Activated T-cell treated with anti-CD3 and anti-CD28 coated beads for 4 hours (primary cell): ENCODE measurements at places on chromosomes 6 and 20.

DNA sequence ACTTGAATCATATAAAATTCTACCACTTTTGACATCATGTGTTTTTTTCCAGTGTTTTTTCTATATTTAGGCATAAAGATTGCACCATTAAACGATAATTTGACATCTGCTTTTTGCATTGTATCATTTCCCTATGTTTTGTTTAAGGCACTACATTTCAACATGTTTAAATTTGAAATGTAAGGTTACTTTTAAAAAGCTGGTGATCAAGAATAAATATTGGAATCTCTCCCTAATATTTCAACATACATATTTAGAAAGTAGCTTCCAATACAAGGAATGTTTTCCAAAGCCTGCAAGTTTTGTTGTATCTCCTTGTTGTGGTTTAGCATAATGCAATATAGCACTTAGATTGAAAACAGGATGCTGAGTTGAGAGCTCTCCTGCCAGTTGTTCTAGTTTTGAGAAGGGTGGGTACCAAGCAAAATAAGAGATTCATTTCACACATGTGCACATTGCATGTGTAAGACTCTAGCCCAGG lies 76.5 kb downstream of the SYNJ2 start:
- no peak for DNase-seq

- no peak for DNase-seq
Measured at GRCh38 chr6:87590990-87591389, 1.1 kb downstream of the ORC3 start.

- DNase-seq = no peak
Measured at GRCh38 chr6:20038410-20039204, 173.7 kb downstream of the MBOAT1 start.

- DNase-seq = no peak
Measured at GRCh38 chr6:131173680-131174079, 38.4 kb downstream of the AKAP7 start.

- DNase-seq = no peak
Measured at GRCh38 chr20:1033751-1034414, 31.8 kb upstream of the RSPO4 start.

DNA sequence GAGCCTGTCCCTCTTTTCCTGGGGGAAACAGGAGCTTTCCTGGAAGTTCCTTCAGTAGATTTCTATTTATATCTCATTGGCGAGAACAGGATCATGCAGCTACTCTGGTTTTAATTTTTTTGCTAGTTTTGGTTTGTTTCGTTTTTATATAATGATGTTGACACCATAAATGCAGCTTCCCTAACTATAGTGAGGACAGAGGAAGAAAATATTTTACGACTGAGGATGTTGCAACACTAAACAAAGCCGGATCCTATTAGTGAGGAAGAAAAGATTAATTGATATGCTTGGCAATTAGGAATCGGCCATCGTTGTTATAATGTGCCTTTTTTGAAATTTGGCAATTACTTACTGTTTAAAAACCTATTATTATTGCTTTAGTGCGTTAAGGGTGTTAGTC lies 16.6 kb downstream of the KDM1B start:
- DNase-seq = no peak

- DNase-seq = no peak
Measured at GRCh38 chr6:15160812-15161211, 85.1 kb upstream of the JARID2 start.

DNA sequence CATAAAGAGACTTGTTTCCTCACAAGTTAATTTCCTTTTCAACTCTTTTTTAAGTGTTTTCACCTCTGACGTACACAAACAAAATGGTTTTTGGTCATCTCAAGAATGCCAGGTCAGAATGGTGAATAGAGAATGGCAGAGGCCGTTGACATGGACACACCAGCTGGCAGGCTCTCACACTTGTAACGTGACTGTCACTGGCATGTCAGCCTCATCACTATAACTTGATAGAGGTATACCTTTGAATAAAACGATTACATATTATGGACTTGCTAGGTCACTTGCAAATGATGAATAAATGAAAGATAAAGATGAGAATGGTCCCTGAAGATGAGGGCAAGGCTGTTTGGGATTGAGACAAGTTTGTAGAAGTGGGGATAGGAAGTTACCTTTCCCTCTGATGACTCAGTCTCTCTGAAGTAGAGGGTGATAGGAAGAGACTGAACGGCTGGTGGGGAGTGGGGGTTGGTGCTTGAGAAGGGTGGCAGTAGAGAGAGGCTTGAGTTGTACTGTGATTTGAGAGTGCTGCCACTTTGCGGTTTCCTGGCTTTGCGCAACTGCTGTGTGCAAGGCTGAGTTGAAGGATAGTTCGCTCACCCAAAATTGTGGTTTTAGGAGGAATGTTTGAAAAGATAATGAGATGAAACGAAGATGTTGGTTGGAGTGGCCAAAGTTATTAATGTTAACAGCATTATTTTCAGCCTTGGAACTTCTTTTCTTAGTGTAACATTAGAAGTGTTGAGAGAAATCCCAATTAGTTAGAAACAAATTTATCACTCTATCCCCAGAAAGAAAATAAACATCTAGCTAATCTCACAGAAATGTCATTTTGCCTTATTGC lies 30.3 kb downstream of the TBPL1 start:
- DNase-seq = peak; percentile 37

- no peak for DNase-seq
Measured at GRCh38 chr6:147423111-147423510, 85.4 kb upstream of the SAMD5 start.

- no peak for DNase-seq
Measured at GRCh38 chr6:70586114-70586513, 19.4 kb downstream of the SDHAF4 start.

DNA sequence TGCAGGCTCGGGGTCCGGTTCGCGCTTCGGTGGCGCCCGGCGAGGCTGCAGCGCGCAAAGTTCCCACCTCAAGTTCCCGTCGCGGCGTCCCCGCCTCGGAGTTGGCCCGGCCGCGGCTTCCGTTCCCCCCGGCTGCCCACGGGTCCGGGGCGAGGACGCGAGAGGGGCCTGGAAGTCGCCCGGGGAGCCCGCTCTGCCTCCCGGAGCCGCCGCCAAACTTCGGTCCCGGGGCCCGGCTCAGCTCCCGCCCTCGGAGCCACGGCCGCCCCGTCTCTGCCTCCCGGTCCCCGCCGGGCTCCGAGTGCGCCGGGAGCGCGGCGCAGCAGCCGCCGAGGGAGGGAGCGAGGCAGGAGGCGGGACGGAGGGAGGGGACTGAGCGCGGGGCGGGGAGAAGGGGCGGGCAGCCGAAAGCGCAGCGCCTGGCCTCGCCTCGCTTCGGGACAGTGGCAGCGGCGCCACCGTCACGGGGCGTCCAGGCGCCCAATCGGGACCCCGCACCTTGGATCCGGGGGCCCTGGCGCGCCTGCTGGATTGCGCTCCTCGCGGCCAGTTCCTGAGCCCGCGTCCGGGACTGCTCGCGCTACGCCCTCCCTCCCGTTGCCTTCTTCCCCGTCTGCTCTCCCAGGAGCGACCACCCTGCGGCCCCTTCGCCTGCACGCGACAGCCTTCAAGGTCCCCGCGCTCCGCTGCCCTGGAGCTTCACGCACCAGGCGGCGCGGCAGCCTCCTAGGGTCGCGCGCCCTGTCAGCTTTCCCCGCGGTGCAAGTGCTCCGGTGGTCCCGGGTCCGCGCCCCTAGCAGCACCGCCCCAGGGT lies at the start of gene KCNG1:
TSS of gene KCNG1 (minus strand) at position 305 of the 814 bp plus-strand sequence. CDS start 12,769 bp downstream, outside the sequence.
- peak; percentile 14 for DNase-seq

GRCh38 chr6:63904650-63905248 lies 269.1 kb downstream of the PHF3 start:
- DNase-seq = no peak

GRCh38 chr20:59006167-59006863 lies 739 bp downstream of the CTSZ start:
- no peak for DNase-seq

- no peak for DNase-seq
Measured at GRCh38 chr6:10412461-10413261, 2.2 kb downstream of the TFAP2A start.

GRCh38 chr20:7841291-7841970 lies 98.8 kb downstream of the HAO1 start:
- no peak for DNase-seq

DNA sequence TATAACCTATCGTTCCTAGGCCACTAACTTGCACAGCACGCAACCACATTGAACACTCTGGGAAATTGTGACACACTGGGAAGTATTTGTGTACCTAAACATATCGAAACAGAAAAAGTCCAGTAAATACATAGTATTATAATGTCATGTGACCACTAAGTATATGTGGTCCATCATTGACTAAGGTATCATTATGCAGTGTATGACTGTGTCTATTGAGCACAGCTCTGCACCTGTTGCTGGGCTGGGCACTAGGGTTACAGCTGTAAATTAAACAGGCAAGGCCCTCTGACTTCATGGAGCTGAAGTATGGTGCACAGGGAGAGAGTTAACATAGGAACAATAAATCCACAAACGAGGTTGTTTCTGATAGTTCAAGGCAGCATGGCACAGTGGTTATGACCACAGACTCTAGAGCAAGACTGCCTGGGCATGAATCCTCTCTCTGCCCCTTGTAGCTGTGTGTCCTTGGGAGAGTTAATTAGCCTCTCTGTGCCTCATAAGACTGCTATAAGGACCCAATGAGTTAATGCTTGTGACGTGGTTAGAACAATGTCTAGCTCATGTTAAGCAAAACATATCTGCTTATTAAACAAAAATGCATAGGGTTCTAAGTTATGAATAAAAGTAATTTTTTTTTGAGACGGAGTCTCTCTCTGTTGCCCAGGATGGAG lies 10.6 kb downstream of the BCAS1 start:
- no peak for DNase-seq

GRCh38 chr20:36493801-36494114 lies 47.6 kb upstream of the MYL9 start:
- no peak for DNase-seq

GRCh38 chr6:148427333-148427732 lies 84.7 kb downstream of the SASH1 start:
- no peak for DNase-seq

- DNase-seq = no peak
Measured at GRCh38 chr20:38827770-38828281, 22.3 kb downstream of the PPP1R16B start.

GRCh38 chr6:32087574-32088486 lies 21.3 kb downstream of the TNXB start:
- peak; percentile 60 for DNase-seq

GRCh38 chr20:17655865-17656479 lies 26.1 kb downstream of the RRBP1 start:
- DNase-seq = no peak

DNA sequence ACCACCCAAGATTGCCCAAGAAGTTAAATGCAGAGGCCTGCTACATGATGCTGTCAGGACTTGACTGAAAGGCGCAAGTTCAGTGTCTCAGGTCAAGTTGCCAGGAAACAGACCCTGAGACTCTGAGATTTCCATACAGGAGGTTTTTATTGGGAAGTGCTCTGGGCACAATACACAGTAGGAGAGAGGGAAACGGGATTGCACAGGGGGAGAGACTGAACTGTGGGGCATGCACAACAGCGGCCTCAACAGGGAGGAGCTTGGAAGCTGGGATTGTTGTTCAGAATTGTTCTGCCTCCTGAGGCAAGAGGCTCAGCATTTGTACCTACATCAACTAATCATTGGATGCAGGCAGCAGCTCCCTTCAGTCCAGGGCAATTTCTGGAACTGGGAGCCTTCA lies 6.7 kb downstream of the STX11 start:
- DNase-seq = no peak

DNA sequence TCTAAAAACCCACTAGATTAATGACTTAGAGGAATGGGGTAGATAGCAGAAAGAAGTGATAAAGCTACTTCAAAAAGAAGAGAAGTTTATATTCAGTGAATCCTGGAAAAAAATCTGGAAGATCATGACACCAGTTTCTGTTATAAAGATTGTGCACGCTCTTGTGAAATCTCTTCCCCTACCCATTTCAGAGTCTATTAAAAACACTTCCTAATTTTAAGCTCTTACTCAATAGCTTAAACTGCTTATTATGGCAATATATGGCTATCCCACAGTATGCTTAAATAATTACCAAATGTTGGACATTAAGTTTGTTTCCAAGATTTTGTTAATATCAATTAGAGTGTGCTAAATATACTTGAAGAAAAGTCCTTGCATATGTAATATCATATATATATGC lies 585.3 kb upstream of the MAN1A1 start:
- DNase-seq = no peak

DNA sequence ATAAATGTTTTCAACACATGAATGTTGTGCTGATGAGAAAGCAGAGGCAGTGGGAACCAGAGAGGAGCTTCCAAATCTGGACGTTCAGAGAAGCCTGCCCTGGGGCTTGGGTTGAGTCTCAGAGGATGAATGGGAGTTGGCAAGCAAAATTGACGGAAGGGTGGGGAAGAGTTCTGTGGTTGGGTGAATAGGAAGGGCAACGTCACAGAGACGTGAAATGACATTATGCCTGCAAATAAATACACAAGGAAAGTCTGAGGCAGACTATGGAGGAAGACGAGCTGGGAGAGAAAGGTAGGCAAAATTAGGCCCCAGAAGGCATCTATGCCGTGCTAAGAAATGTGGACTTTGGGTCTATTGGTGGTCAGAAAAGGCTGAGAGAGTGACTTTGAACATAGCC lies 25.2 kb upstream of the SGK1 start:
- DNase-seq = no peak

DNA sequence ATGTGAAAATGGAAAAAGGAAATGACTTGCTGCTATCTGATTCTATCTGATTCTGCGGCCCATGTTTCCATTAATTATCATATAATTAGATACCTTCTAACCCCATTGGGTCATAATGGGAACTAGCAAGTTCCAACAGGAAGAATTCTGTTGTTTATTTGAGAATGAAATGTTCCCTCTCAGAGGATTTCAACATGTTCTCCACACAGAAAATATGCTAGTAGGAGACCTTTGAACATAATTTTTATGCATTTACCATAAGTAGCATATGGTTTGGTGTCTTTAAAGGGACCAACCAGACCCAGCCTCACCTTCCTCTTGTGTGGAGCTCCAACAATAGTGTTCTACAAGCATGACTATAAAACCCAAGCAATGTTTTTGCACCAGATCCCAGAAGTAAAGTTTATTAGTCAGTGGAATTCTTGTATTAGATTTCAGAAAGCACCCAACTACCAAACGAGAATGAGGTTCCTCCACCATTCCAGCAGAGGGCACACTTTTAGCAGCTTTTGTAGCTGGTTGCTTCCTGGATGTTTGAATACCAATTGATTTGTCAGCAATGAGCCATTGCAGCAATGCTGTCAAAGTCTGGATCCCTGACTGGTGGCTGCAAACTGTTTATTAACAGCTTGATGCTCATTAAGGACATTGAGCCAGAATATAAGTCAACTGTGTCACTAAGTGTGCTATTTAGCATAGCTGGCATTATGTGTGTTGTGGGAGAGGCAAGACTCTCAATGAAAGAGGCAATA lies 143.6 kb upstream of the GJE1 start:
- no peak for DNase-seq

DNA sequence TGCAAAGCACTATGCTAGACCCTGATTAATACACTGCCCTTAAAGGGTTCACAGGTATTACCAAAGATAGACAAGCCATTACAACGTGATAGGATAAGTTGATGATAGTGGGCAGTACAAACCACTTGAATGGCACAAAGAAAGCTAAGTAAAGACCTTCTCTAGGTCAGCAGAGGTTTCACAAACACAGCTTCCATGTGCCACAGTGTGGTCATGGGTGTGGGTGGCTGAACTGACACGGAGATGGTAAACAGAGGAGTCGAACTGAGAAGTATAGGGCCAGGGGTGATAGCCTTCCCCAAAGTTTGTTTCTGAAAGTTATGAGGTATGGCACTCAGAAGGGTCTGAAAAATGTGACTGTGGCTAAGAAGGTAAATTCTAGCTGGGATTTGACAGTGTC lies 4.3 kb downstream of the ZBTB9 start:
- DNase-seq = no peak
